ENCODE measurements at places on chromosomes 16 and 17.

DNA sequence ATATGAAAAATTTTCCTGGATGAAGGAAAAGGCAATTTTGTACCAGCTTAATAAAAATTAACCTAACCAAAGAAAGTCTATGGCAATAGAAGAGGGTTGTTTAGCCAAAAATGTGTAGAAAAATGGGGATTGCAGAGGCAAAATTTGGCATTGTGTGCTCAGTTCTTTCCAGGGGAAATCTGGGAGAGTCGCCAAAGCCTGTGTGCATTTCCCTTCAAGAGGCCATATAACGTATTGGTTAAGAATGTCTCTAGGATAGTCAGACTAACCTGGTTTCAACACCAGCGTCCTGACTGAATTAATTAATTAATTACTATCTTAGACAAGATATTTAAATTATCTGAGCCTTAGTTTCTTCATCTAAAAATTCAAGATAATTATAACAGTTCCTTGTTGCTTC, 44.8 kb upstream of the HLF start:
- no peak for DNase-seq

DNA sequence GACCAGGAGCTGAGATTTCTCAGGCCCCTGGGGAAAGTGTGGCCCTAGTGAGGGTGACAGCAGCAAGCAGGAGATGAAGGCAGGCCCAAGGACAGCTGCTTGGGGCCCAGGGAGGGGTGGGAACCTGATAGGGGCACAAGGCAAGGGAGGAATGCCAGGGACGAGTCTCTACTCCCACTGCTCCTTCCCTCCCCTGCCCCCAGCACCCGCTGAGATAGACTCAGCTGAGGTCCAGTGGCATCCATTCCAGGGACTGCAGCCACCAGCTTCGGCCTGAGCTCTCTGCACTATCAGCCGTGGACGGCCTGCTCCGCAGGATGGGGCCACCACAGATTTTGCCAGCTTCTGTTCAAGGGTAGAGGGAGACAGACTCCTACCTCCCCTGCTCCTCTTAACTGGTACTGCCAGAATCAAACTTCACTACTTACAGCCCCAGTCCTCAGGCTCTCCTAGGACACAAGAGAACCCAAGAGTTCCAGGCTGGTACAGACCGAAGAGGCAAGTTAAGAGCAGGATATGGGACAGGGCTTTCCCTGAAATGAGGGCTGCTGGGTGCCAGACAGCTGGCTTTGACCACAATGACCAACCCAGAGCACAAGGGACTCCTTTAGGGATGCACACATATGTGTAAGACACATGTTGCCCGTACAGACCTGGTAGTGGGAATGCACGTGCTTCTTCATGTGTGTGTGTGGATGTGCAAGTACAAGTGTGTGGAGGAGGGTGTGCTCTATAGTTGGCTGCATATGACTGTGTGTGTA, 5.5 kb downstream of the CACNB1 start:
- DNase-seq = no peak

DNA sequence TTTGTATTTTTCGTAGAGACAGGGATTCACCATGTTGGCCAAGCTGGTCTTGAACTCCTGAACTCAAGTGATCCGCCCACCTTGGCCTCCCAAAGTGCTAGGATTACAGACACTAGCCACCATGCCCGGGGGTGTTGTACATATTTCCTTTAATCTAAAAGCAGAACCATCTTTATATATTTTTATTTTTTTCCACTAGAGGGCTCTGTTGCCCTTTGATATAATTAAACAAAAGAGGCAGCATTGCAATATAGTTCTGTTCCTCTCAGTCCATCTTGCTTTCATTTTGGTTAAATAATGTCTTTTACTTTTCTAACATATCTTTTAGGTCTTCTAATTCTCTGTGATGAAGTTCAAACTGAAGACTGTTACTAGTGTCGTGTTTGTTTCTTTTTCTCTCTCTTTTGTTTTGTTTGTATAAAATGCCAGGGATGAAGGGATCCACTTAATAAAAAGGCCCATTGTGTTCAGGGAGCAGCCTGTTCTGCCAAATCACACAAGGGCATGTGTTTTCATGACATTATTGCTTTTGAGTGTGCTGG, 23.4 kb downstream of the WWOX start:
- peak; percentile 75 for DNase-seq

DNA sequence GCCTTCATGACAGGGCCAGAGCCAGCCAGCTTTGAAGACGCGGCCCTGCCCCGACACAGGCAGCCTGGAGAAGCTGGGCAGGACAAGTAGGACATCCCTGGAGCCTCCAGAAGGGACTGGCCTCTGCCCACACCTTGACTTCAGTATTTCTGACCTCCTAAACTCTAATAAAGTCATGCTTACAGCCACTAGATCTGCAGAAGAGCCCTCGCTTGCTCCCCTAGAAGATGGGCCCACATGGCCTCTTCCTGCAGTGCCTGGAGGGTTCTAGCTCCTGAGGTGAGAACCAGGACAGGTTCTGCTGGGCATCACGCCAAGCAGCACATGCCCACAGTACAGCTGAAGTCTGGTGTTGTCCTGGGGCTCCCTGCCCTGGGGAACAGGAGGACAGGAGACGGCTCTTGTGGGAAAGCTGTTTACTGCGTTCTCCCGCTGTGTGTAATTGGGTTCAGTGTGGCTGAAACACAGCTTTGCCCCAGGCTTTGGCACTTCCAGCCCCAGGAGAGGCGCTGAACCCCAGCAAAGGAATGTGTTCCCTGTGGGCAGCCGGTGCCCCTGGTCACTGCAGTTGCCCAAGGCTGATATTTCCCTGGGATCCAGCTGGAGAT, 2.6 kb downstream of the APRT start:
- no peak for DNase-seq

DNA sequence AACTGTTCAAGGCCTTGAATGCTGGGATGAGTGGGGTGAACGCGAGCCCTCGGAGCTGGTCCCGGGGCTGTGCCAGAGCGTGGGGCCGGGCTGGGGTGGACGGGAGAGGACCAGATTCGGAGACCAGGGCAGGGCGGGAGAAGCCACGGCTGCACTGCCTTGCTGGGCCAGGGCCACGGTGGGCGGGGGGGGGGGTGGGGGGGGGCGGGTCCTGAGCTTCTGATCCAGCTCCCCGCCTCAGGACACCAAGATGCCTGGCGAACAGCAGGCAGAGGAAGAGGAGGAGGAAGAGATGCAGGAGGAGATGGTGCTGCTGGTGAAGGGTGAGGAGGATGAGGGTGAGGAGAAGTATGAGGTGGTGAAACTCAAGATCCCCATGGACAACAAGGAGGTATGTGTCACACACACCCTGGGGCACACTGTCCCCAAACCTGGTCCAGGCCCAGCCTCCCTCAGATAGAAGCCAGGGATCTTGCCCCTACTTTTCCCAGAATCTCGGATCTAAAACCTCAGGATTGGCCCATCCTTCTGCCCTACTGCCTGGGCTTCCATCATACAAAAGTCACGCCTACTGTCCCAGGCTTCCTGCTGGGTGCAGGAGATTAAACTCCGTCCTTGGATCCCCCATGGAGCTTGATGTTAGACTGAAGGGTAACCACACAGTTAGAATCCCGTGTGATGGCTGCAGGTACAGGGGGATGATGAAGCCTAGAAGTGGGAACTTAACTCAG, 563 bp downstream of the ZNF771 start:
- no peak for DNase-seq

- DNase-seq = no peak
Observed at GRCh38 chr17:34725725-34726124, 146.3 kb downstream of the TMEM132E start.

DNA sequence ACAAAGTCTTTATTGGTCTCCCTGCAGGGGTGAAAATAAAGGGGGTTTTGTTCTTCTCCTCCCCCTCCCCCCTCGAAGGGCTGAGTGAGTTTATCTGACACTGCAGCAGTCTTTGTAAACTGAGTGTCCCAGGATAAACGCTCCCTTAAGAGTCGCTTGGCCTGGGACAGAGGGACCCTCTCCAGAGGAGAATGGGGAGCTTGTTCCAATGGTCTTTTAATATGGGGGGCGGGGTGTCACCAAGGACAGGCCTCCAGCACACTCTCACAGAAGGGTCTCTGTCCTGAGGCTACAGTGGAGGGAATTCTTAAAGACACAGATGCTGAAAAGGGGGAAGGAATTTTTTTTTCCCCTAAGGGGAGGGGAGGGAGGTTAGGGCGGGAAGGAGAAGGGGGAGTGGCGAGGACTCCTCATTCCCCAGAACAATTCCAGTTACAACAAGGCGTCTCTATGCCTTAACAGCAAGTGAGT, 455.5 kb downstream of the SOX9 start:
- no peak for DNase-seq

DNA sequence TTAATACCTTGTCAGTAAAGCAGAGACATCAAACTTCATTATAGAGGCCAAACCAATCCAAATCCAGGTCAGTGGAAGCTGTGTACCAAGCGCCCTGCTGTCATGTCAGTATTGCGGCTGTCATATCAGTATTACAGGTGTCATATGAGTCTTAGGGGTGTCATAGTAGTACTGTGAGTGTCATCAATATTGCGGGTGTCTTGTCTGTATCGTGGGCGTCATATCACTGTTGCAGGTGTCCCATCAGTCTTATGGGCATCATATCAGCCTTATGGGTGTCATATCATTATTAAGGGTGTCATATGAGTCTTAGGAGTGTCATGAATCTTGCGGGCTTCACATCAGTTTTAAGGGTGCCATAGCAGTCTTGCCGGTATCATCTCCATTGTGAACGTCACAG, 6.0 kb upstream of the PRDM7 start:
- DNase-seq = no peak

- no peak for DNase-seq
Observed at GRCh38 chr17:18950944-18951905, 740 bp upstream of the SLC5A10 start.

- no peak for DNase-seq
Observed at GRCh38 chr17:78559749-78560368, 17.3 kb downstream of the DNAH17 start.

- DNase-seq = no peak
Observed at GRCh38 chr17:63335831-63336230, 110.3 kb downstream of the CYB561 start.

DNA sequence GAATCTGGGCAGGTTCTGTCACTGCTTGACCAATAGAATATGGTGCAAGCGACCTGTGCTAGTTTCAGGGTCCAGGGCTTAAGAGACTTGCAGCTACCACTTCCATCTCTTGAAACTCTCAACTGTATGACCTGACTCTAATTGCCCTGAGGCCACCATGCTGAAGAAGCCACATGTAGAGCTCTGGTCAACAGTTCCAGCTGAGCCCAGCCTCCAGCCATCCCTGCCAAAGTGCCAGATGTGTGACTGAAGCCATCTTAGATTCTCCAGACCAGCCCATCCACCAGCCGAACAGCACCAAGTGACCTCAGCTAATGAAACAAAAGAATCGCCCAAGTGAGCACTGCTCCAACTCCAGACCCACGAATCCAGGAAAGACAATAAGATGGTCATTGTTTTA, 3.4 kb upstream of the MT2A start:
- DNase-seq = no peak

DNA sequence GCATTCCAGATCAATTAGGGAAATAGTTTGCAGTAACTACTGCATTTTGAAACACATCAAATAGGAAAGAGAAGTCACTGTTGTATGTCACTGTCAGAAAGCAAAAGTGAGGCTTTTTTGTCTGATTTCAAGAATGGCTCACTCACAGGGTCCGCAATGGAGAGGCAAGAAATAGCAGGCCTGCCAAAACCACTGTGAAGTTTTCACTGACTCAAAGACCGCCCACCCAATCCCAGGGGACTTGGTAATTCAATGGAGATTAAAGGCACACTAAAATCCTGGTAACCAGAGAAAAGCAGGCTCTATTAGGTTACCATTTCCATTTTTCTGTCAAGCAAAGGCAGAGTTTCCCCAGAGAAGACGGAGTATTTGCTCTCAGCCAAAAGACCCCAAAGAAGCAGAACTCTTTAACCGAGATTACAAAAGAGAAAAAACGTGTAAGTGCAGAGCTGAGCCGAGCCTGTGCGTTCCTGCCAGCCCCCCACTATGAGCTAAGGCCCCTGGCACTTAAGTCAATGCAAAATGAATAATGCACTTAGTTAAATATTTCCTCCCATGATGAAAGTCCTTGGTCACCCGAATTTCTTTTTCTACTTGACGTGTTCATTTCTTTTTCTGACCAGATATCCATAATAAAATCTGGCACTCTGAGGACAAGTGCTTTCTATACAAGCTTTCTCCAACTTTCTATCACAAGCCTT, 57.0 kb downstream of the FOXL1 start:
- DNase-seq = no peak

DNA sequence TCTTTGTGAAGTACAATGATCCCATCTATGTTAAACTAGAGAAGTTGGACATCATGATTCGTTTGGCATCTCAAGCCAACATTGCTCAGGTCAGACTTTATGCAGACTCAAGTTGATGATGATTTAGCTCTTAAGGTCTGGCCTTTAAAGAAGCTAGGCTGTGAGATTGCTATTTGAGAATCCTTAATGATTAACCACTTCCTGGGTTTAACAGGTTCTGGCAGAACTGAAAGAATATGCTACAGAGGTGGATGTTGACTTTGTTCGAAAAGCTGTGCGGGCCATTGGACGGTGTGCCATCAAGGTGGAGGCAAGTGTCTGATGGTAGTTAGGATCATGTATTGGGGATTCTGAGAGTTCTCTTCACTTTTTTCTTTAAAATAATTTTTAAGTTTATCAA, 40.3 kb downstream of the AP2B1 start:
- no peak for DNase-seq

GRCh38 chr16:22327446-22327775, 30.2 kb downstream of the POLR3E start:
- no peak for DNase-seq

DNA sequence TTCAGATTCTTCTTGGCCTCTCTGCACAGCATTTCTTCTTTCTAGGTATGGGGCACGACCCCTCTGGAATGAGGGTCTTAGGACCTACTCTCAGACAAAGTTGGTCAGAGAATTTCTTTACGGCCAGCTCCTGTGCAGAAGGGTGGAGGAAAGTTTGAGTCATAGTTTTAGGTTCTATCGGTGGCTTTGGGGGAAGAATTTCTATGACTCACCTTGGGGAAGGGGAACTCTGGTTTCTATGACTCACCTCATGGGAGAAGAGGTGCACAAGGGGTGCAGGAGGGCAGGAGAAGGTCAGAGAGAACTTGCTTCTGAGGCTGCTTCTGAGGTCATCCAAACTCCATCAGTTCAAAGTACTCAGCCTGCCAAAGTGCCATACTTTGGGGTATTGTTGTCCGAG, 2.5 kb upstream of the ABCC12 start:
- no peak for DNase-seq

DNA sequence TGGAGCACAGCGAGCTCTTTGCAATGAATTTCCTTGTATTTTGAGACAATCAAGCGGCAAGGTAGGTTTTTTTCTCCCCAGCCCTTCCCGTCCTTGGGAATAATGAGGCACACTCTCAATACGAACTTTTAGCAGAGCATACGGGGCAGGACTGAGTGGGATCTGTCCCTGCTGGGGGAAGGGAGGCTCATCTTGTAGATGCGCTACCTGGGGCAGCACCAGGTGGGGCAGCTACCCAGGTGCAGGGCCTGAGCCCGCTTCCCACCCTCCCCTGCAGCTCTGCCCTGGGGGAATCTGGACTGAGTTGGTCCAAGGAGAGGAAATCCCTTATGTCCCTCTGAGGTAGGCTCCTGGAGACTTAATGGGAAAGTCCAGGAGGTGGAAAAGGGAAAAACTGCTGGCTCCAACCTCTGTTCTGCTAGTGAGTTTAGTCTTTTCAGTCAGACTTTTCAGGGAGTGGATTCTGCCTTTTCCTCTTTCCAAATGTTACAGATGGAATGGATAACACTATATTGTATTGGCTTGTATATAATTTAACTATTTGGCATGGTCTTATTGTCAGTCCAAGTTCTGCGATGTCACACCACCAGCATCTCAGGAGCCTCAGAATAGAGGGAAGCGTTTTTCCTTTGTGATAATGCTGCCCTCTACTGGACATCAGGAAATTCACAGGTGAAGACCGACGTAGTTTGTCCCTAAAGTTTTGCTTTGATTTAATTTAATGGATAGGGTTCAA, 9.6 kb upstream of the CES1 start:
- DNase-seq = peak; percentile 22
